ENCODE measurements at places on chromosomes 1 and 21.

DNA sequence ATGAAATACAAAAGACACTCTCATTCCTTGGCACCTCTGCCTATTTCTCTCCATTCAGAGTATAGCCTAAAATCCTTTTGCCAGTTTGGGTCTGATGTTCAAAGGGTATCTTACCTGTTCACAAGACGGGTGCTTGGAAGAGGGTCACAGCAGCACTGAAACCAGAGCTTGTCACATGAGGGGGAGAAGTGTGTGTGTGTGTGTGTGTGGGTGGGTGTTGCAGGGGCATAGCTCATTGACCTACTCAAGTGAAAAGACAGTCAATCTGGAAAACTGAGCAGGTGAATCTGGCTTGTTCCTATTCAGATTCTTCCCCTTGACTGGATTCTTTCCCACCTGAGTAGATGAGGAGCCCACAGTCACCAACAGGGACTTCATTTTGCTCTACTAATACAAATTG, 63.9 kb downstream of the KCTD3 start:
- DNase-seq, result no peak

- no peak for DNase-seq
These were observed 563.4 kb upstream of the PLXNA2 start for GRCh38 chr1:208807446-208808127.

DNA sequence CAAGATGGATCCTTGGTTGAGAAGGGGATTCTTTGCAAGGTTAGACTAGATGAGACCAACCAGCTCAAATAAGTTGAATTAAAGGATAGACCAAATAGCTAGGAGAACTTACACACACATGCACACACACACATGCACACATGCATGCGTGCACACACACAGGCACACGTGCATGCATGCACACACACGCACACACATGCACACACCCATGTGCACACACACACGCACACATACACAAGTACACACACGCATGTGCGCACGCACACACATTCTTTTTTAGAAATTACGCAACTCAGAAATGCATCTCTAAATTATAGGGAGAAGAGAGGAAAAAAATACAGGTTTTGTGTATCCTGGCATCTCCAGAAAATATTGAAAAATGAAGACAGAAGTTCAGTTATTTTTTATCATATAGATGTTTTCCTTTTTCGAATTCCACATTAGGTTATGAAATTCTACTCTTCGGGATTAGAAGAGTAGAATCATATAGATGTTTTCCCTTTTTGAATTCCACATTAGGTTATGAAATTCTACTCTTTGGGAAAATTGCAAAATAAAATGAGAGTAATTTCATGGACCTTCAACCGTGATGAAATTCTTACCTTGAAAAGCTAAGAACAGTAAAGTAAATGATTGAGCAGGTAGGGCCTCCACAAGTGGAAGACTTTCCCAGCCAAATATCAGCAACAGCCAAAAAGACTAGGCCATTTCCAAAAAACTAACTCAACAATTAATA, 243.2 kb upstream of the USP25 start:
- no peak for DNase-seq

DNA sequence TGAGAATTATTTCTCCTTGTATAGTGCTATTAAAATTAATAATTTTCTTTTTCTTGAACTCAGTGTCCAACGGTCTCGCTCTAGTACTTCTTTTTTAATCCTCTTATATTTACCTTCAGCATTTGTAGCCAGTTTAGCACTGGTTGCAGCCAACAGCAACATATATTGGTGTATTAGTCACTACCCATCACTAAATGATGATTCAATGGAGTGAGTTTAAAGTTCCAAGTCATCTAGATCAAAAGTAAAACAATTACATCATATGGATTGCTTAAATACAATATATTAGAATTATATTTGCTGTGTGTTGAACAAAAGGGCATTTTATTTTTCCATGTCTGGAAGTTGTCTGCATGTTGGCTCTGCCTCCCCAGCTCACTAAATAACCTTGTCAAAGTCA, 591.8 kb downstream of the ADGRL2 start:
- no peak for DNase-seq

DNA sequence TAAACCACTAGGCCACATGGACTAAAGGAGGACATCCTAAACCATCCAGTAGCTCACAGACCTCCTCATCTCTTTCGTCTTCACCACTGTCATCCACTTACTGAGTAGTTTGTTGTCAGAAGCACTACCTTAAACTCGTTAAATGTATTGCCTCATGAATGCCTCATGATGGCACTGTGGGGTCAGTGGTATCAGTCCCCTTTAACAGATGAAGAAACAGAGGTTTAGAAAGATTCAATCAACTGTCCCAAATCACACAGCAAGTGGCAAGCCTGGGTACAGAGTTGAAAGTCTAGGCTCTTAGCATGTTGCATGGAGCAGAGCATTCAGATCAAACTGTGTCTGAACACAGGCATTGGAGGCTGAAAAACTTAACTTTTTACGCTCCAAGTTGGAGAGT, 183.6 kb upstream of the KIAA0040 start:
- no peak for DNase-seq

- DNase-seq, result no peak
These were observed 18.8 kb downstream of the PODN start for GRCh38 chr1:53080769-53081168.
